ENCODE measurements at places on chromosomes 12 and 14. TPM values are rescaled to one million over a fixed set of nuclear protein-coding genes. Genes with fewer than 3 reads are reported as not detected.

DNA sequence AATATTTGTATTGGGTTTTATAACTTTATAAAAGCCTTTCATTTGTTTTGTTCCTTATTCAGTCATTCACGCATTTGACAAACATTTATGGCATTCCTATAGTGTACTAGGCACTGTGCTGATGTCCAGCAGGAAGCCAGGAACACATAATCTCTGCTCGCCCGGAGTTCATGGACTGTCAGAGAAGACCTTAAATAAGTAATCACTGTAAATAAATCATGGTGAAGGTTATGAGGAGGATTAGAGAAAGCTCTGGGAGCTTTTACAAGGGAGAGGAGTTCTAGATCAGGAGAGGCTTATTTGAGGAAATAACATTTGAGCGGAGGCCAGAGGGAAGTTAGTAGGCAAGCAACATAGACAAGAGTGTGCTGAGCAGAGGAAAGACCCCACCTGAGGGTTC, 1.4 kb upstream of the RDH11 start:
- no peak for DNase-seq

DNA sequence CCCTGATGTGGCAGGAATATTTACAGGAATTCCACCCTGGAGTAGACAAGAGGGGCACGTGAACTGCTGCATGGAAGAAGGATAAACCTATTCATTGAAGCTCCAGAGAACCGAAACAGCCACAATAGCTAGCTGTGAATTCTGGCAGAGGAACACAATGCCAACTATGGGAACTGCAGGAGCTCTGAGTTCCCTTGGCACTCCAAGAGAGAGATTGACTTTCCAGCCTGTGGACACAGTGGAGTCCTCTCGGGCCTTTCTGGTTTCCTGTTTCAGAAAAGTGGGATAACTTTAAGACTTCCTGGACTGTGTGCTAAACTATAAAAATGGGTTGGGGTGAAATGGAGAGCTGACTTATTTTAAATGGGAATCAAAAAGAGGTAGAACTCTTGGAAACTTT, 11.9 kb downstream of the CACNA2D4 start:
- DNase-seq = no peak

DNA sequence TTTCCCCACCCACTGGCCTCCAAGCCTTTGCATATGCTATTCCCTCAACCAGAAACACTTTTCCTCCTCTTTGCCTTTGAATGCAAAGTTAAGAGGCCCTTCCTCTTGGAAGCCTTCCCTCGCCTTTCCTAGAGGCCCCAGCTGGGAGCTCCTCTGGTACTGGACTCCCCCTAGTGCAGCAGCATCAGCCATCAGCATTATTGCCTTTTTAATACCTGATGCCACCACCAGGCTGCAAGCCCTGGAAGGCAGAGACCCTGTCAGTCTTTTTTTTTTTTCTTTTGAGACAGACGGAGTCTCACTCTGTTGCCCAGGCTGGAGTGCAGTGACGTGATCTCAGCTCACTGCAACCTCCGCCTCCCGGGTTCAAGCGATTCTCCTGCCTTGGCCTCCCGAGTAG, 19.1 kb upstream of the PLA2G1B start:
- DNase-seq = no peak

- no peak for DNase-seq
These were observed 70.2 kb downstream of the IRF2BPL start for GRCh38 chr14:76958020-76958979.

DNA sequence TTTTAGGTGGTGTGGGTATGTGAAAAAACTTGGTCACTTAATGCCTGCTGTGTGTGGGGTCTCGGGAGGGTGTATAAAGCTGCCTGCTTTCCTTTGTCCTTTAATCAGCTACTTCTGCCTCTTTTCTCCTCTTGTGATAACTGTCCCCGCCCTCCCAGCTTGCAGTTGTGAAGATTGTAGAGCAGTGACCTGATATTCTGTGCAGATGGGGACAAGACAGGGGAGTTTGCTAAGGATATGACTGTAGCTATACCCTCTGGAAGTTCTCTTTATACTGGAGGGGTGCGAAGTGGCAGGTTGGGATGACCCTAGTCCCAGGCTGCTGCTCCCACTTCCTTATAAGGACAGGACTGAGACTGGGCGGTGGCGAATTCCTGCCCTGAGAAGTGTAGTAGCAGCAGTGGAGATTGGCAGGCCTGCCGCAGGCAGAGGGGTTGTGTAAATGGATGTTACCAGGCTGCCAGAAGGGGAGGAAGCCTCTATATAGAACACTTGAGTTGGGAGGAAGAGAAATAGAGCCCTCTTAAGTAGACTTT, 835 bp downstream of the MYL6 start:
- no peak for DNase-seq

GRCh38 chr14:26594148-26594547, 3.7 kb downstream of the NOVA1 start:
- no peak for DNase-seq

- no peak for DNase-seq
These were observed 52.6 kb downstream of the AEBP2 start for GRCh38 chr12:19491863-19492262.

GRCh38 chr12:85283560-85283959, 3.5 kb downstream of the ALX1 start:
- DNase-seq = no peak

DNA sequence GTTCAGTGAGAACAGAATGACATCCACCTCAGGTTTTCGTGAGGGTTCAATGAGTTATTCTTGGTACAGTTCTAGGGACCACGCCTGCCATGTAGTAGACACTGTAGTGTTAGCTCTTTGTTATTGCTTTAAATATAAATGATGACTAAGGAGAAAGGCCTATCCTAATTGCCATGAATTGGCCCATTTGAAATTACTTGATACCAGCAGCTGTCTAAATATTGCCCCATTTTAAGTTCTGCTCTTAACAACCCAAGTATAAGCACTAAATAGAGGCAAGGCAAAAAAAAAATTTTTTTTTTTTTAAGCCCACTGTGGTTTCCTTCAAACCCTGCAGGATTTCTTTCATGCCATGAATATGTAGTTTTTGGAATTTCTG, 84.5 kb downstream of the BORCS5 start:
- DNase-seq = no peak

DNA sequence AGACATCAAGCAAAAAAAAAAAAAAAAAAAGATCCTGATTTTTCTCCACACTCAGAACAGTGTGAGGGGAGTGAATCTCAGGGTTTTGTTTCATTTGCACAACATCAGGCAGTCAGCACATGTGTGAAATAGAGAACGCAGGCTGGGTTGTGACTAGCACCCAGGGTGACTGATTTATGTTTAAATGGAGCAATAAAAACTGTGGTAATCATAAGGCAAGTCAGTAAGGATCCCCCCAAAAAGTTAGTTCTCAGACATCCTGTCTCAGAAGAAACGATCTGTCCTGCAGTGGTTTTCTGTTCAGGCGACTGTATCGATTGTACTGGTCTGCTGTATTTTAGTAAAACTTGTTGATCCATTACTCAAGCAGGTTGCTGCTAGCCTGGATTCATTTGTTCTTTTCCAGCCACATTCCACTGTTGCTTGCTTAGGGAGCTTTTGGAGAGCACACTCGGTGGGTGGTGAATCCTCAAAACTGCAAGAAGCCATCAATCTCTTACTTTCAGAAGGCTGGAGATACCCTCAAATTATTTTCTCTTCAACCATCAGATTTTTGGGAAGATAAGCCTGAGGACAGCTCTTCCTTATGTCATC, 107.1 kb downstream of the DACT1 start:
- DNase-seq = no peak

DNA sequence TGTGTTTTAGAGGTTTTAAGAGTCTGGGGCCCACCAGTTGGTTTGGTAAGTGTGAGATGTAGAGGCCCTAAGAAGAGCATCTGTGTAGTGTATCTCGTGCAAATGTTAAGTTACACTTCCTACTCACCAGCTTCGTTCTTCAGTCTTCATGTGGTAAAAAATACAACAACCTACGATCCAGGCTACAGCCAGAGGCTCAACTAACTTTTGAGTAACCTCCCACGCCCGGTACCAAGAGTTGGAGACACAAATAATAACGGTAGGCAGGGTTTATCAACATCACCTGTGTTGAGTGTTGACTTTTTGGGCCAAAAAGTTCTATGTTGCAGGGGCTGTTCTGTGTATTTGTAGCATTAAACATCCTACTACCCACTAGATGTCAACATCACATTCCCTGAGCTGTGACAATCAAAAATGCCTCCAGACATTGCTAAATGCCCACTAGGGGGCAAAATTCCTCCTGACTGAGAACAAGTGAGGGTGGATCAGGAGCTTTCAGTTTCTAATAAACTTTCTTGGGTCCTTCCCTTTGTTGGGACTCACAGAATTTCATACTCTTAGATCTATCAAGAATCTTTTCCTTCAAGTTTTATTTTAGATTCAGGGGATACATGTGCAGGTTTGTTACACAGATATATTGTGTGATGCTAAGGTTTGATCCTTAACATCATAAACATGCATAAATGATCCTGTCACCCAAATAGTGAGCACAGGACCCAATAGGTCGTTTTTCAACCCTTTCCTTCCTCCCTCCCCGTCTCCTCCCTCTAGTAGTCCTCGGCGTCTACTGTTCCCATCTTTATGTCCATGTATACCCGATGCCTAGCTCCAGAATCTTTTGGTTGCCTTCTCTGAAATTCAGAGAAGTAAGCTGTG, 94.7 kb downstream of the SLC2A13 start:
- peak; percentile 82 for DNase-seq

DNA sequence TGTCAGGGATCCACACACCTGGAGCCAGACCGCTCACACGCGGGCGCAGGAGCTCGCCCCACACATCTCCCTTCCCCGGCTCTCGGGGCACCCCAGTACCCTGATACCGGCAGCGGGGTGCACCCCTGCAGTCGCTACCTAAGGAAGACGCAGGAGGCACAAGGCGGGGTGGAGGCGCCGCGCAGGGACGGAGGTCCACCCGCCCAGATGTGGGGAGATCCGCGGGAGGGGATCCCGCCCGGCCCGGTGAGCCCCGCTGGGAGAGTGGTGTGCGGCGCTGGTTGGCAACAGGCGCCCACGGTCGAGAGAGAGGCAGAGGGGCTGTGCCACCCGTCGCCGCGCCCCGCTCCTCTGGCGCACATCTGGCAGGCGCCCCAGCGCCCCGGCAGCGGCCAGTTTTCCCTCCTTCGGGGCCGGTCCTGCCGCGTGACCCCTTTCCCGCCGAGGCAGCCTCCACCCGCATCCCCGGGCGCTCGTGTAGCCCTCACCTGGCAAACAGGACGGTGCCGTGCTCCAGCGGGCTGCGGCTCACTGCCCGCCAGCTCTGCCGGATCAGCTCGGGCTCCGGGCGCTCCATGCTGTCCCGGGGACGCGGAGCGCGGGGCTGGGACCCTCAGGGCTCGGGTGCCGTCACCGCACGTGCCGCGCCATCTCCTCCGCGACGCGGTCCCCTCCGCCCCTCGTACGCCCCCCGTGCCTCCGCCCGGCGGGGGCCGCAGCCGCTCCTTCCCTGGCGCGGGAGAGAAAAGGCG, 469 bp downstream of the NGB start:
- no peak for DNase-seq

- no peak for DNase-seq
These were observed 452.0 kb downstream of the FUT8 start for GRCh38 chr14:65864549-65864948.

DNA sequence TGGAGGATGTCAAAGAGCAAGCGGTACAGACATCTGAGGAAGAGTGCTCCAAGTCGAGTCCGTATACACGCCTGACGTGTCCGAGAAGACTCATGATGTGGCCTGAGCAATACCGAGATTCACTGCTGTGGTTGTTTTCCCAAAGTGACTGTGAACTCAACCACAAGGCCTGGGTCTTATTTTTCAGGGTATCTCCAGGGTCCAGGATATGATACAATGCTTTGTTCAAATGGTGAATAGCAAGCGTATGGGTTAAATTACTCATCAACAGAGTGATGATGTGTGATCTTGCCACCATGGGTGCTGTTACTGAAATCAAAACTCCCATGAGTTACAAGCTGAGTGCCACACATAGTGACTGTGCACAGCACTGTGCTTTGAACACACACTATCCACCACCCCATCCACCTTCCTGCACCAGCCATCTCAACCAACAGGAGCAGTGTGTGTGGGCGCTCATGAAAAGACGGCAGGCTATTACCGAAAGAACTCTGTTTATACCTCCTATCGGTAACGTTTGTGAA, 109.6 kb downstream of the BCAT1 start:
- no peak for DNase-seq

GRCh38 chr12:58416236-58416635, 474.9 kb downstream of the ATP23 start:
- no peak for DNase-seq

- no peak for DNase-seq
These were observed 546.6 kb upstream of the TBX3 start for GRCh38 chr12:115230606-115231005.

GRCh38 chr14:104145826-104146601, 7.6 kb downstream of the KIF26A start:
- no peak for DNase-seq

DNA sequence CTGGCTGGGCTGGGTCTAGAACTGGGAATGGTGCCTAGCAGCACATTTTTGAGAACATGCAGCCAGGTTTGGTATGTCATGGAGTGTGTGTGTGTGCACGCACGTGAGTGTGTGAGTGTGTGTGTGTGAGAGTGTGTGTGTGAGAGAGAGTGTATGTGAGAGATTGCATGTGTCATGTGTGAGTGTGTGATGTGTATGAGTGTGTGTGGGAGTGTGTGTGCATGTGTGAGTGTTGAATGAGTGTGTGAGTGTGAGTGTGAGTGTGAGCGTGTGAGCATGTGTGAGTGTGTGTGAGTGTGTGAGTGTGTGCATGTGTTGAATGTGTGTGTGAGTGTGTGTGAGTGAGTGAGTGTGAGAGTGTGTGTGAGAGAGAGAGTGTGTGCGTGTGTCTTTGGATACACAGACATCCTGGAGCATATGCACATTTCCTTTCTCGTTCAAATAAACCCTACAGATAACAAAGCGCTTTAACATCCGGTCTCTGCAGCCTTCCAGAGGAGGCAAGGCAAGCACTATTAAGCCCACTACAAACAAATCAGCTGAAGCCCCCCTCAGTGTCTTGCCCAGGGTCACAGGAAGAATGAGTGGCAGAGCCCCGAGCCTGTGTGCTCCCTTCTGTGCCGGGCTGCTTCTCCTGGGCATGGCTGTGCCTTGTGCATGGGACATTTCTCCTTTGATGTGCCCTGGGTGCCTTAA, 108.7 kb upstream of the ETV6 start:
- no peak for DNase-seq

- no peak for DNase-seq
These were observed 9.1 kb upstream of the KRT80 start for GRCh38 chr12:52200781-52201450.

SYNE2 gene
- total RNA-seq = 94.2 TPM

SYNE3 gene
- total RNA-seq = 18.5 TPM

SERPINA9 gene
- not detected for total RNA-seq

CPSF2 gene
- 12.1 TPM for total RNA-seq

RNF31 gene
- total RNA-seq = 51.7 TPM

KRT85 gene
- not detected for total RNA-seq

LRRK2 gene
- total RNA-seq = 0.33 TPM
